Thyroid gland (tissue), 4 donors: ENCODE measurements at places on chromosomes 3 and 15.

DNA sequence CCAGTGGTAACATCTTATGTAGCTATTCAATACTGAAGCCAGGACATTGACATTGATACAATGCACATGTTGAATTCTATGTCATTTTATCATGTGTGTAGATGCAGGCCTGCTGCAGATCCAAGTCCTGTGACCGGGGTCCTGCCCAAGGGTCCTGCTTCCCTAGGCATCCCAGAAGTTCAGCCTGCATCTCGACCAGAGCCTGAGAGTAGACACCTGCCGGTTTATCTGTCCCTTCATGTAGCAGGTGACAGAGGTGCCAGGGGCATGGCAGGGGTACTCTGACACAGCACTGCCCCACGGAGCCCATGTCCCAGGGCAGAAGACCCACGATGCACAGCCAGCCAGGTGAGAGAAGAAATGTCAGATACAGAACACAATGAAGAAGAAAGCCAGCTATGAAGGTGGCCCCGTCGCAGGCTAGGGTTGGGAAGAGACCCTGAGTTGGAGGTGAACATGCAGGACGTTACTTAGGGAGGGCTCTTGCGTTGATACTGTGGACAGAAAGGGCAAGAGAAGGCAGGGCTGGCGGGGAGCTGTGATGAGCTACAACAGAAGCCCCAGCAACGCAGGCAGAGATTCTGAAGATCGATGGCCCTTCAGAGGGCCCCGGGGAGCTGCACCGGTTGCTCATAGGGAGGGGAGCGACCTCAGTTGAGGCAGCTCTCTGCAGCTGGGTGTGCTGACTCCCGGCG, 51.0 kb downstream of the TPRA1 start:
- no peak for DNase-seq

GRCh38 chr3:110918963-110919362, 152.7 kb upstream of the NECTIN3 start:
- no peak for DNase-seq

GRCh38 chr3:46138581-46138980, 69.5 kb downstream of the CCR1 start:
- no peak for DNase-seq

DNA sequence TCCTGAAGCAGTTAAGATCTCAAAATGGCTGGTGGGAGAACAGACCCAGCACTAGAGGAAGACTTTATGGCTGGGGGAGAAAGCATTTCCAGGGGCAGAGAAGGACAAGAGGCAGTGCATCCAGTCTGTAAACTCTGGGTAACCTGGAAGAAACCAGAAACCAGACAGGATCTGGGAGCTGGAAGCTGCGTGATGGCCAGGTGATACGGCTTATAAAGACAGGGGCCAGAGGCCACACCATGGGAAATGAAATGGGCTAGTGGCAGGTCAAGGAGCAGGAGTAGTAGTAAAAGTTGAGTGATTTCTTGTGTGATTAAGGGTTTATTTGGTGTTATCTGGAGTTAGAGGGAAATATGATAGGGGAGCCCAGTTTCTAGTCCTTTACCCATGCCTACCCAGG, 144.7 kb upstream of the ARRDC4 start:
- DNase-seq = no peak

- no peak for DNase-seq
These were observed 91.1 kb downstream of the UBE3A start for GRCh38 chr15:25347707-25348106.

- DNase-seq = no peak
These were observed 292.2 kb downstream of the NR2F2 start for GRCh38 chr15:96622714-96623113.

DNA sequence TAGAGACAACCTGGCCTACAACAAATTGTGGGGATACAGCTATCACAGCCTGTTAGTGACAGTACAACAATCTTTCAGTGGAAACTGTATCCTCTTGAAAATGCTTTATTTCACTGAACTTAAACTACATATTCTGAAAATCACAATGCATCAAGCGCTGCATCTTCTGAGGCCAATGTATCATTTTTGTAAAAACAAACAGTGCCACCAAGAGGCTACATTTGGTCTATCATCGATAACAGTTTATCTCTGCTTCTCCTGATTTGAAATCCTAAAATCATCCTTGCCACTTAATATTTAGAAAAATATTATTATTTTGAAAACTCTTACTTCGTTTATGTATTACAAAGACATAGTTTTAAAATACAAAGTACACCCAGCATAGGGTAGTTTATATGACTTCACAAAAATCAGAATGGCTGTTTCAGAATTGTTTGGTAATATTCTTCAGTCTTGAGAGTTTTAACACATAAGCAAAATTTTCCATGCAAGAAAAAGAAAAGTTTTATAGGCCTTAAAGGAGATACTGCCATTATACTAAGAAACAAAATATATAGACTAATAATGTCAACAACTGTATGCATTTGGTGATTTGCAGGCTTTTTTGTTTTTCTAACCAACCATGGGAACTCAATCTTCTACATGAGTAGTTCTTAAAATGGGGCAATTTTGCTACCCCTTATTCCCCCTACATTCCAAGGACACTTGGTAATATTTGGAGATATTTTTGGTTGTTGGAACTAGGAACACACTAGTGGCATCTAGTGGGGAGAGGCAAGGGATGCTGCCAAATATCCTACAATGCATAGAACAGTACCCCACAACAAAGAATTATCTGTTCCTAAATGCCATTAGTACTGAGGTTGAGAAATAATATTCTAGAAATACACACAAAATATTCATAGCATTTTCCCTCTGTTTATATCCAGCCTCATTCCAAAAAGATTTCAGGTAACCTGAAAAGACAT, 42.3 kb downstream of the WDR72 start:
- no peak for DNase-seq

DNA sequence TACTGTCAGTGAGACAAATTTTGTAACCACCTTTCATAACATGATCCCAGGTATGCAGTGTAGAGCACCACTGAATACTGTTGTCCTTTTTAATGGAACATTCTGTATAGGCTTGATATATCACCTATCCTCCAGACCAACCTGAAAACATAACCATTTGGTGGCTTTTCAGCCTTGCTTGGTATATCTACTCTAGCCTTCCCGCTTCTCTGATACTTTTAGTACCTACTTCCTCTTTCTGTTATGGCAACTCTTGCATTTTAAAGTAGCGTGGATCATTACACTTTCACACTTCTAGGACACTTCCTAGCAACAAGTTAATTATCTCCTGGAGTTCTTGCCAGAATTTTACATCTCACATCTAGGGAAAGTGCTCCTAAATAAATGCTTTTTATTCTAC, 226.6 kb upstream of the ROBO1 start:
- DNase-seq = no peak

DNA sequence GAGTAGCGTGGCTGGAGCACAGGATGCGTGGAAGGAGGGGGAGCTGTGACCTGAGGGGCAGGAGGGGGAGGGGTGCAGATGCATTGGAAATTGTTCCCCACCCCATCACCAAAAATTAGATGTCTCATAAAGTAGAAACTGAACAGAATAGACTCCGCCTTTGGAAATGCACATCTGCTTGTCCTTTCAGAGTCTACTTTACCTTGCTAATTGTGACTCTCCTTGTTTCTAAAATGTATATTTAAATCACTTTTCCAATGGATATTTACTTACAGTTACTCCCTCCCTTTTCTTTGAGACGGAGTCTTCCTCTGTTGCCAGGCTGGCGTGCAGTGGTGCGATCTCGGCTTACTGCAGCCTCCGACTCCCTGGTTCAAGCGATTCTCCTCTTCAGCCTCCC, 30.6 kb downstream of the SPG21 start:
- DNase-seq = no peak

GRCh38 chr3:17373304-17373703, 369.1 kb downstream of the TBC1D5 start:
- no peak for DNase-seq

DNA sequence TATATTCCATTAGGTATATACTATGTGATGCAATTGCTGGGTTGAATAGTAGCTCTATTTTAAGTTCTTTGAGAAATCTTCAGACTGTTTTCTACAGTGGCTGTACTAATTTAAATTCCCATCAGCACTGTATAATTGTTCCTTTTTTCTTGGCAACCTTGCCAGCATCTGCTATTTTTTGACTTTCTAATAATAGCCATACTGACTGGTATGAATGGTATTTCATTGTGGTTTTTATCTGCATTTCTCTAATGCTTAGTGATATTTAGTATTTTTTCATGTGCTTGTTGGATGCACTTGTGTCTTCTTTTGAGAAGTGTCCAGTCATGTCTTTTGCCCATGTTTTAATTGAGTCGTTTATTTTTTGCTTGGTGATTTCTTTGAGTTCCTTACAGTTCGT, 145.1 kb upstream of the PLSCR5 start:
- no peak for DNase-seq

DNA sequence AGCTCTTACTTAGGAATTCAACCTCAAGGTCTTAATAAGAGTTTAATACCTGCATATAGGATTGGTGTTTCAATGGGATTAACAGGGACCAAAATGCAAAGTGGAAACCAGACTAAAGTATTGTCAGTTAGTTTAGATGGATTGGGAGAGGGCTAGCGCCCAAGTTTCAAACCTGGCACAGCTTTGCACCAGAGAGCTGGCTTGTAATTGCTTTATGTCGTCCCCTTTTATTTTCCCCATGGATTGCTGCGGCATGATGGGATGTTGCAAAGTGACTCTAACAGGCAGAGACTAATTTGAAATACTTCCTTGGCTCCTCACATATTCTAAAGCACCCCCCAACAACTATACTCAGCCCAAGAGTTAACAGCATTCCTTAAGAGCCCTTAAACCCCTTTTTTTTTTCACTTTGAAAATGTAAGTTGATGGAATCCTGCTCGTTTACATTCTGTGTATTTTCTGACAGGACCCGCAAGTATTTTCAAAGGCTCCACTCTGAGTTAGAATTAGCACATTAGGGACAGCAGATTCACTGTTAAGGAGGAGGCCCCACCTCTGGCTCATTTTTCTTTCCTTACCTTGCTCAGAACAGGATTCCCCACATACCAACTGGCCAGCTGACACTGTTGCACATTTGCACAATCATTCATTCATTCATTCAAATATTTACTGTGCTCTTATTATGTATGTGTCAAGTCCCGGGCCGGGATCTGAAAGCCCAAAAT, 214.2 kb downstream of the ERC2 start:
- no peak for DNase-seq

DNA sequence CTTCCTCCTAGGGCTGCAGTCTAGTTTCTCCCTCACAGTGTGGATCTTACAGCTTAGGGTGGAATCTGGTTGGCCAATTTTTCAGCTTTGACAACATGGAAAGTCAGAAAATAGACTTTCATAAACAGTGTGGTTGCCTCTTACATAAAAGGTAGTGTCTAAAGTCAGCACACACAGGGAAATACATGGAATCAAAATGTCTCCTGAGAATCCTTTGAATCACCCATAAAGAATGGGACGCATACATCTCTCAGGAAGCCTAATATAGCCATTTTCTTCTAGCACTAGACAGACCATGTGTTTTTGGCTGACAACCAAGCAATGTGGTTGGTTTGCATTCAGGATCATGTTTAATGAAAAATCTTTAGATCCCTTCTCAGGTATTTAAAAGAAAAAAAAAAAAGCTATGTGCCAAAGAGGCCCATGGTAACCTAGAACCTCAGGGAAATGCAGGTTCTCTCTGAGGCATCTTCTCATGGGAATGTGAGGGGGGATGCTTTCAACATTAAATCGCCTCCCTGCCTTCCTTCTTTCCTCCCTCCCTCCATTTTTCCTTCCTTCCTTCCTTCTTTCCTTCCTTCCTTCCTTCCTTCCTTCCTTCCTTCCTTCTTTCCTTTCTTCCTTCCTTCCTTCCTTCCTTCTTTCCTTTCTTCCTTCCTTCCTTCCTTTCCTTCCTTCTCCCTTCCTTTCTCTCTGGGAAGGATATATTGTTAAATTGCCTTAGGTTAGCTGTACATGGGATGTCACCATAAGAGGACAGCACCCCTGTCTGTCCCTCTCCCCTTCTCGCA, 34.3 kb upstream of the ZBTB38 start:
- DNase-seq = no peak

- DNase-seq = no peak
These were observed 230.3 kb downstream of the ATP8B4 start for GRCh38 chr15:49888734-49889133.

- no peak for DNase-seq
These were observed 143.0 kb downstream of the SQOR start for GRCh38 chr15:45777781-45778180.

GRCh38 chr3:11660242-11660641, 16.5 kb upstream of the VGLL4 start:
- no peak for DNase-seq

- DNase-seq = no peak
These were observed 12.0 kb downstream of the CRTAP start for GRCh38 chr3:33125840-33126239.

- no peak for DNase-seq
These were observed 10.6 kb upstream of the CCDC80 start for GRCh38 chr3:112651516-112651915.

GRCh38 chr3:105691633-105692032, 177.2 kb downstream of the CBLB start:
- no peak for DNase-seq

- no peak for DNase-seq
These were observed 53.6 kb downstream of the CLEC3B start for GRCh38 chr3:45079715-45080114.

GRCh38 chr15:63874616-63875015, 40.9 kb upstream of the HERC1 start:
- no peak for DNase-seq

- DNase-seq = peak; percentile 79
These were observed 44.5 kb upstream of the BOC start for GRCh38 chr3:113166719-113167492.

DNA sequence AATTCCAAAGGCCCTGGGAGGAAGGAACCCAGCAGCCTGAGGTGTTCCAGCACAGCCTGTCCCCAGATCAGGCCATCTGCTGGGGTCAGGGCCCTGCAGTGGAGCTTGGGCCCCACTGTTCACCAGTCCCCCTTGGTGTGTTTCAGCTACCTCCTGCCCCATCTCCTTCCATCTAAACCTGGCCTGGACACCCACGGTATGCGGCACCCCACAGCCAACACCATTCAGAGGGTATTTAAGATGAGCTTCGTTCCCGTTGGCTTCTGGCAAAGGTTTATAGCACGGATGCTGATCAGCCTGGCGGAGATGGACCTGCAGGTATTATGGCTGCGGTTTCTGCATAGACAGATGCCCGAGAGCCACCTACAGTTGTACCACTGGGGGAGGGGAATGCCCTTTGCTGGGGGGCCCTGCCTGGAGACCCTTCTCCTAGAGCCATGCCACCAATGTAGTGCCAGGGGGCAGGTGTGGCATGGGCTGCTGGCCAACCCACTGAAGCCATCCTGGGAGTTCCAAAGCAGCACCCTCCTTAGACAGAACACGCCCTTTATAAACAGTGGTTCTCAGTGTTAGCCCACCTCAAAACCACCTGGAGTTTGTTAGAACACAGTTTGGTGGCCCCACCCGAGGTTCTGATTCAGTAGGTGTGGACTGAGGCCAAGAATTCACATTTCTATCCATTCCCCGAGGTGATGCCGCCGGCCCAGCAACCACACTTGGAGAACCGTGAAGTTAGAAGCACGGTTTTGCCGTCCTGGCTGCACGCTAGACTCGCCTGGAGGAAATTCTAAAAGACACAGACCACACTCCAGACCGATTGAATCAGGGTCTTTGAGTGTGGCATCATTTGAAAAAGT, 126.9 kb downstream of the LRRK1 start:
- no peak for DNase-seq
